Fibroblast of lung (primary cell): ENCODE measurements at places on chromosomes 11 and 22.

GRCh38 chr22:45828841-45829240 lies 148.1 kb downstream of the WNT7B start:
- peak; percentile 65 for DNase-seq

- DNase-seq = peak; percentile 73
Measured at GRCh38 chr11:2890466-2891294, 5.1 kb upstream of the CDKN1C start.

- peak; percentile 29 for DNase-seq
Measured at GRCh38 chr11:96314326-96315020, 28.5 kb downstream of the MAML2 start.

DNA sequence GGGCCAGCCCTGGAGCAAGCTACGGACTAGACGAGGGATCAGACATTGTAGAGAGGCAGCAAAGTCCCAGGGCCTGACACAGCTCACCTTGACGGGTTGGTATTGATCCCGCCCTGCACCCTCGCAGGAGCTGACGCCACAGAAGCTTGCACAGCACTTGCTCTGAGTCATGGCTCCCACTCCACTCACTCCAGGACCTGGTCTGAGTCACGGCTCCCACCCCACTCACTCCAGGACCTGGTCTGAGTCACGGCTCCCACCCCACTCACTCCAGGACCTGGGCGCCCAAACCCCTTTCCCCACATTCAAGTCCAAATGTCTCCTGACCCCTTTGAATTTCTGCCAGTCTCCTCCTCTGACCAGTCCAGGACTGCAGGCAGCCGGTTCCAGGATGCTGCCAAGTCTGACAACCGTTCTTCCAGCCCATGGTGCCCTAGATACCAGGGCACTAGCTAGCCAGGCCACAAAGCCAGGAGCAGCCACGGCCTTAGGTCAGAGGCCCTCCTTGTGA lies 6.0 kb upstream of the PNPLA5 start:
- peak; percentile 88 for DNase-seq

- DNase-seq = no peak
Measured at GRCh38 chr11:21254055-21254454, 584.7 kb downstream of the NELL1 start.
